GDM1 (cell line): ENCODE measurements at places on chromosomes 7 and 10.

GRCh38 chr10:127880557-127880956 is 12.2 kb downstream of the CLRN3 start:
- DNase-seq = peak; percentile 83

GRCh38 chr10:23585186-23585585 is 146.3 kb downstream of the OTUD1 start:
- no peak for DNase-seq

DNA sequence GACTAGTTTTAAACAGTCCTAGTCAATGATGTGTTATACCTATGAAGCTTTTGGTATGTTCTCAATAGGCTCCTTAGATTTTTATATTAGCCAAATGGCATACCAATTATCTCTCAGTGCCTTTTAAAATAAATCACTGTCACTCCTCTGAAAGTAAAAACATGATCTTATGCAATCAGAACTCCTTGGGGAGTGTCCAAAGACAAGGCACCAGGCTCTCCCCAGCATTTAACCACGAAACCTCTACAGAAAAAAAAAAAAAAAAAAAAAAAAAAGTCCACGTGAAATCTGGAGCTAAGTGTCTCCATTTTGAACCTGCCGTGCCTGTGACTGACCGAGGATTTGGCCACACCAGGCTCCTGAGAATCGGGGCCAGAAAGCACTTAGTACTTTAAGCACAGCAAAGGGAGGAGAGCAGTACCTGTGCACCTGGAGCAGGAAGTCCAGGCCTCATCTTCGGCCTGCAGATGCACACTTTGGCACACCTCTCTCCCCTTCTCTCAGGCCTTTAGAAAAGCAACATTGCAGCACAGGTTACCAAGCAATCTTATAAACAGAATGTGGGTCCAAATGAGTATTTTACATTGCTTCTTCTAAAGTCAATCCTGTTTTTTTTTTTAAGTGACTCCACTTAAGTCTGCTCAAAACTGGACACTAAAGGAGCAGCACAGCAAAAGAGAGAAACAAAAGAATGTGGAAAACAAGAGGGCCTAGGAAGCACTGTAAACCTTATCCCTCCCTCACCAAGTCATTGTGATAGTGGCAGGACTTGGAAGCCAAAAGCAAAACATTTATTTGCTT is 1.5 kb downstream of the FAM13C start:
- no peak for DNase-seq

- no peak for DNase-seq
Measured at GRCh38 chr7:22153432-22154142, 203.4 kb downstream of the RAPGEF5 start.

DNA sequence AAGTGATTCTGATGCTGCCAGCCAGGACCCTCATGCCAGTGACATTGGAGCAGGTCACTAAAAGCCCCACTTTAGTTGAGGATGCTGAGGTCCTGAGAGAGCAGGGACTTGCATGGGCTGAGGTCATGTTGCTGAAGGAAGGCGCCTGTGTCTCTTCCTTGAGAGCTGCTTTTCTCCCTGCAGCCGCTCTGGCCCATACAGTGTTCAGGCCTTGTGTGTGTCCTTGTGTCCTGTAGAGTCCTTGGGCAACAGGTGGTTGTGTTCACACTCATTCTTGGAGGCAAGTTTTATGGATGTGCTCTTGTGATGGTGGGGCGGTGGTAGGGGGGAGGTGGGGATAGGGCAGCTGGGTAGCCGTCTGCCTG is 33.3 kb downstream of the TSPAN14 start:
- DNase-seq = no peak

DNA sequence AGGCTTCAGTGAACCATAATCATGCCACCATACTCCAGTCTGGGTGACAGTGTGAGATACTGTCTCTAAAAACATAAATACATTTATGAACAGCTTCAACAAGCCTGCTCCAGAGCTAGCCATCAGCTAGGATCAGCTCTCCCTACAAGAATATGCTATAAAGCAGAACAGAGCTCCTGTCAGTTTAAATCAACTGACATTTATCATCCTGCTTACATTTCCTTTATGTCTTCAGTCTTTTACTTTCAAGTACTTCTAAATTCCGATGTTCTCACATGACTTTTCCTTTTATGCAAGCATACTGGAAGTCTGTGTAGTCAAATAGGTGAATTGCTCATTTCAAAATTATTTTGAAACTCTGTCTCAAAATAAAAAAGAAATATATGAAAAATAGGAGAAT is 64.6 kb downstream of the COA1 start:
- no peak for DNase-seq

GRCh38 chr7:22872096-22872807 is 49.6 kb upstream of the TOMM7 start:
- DNase-seq = no peak

DNA sequence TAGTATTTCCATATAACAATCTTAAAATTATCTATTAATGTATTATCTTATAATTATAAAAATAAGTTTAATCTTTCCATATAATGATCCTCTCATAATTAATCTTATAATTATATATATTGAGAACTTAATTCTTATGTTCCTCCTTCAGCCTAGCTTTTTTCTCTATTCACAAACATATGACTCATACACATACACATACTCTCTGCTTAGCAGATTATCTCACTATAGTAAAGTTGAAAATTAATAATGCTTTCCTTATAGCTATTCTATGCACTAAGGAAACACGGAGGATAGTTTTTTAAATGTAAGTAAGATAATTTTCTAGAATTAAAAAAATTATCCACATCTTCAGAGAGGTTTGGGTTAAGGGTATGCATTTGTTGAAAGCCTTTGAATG is 47.7 kb upstream of the ITGB8 start:
- no peak for DNase-seq

- no peak for DNase-seq
Measured at GRCh38 chr10:129602938-129603535, 136.0 kb downstream of the MGMT start.
